ENCODE measurements at places on chromosomes 6 and 20.

DNA sequence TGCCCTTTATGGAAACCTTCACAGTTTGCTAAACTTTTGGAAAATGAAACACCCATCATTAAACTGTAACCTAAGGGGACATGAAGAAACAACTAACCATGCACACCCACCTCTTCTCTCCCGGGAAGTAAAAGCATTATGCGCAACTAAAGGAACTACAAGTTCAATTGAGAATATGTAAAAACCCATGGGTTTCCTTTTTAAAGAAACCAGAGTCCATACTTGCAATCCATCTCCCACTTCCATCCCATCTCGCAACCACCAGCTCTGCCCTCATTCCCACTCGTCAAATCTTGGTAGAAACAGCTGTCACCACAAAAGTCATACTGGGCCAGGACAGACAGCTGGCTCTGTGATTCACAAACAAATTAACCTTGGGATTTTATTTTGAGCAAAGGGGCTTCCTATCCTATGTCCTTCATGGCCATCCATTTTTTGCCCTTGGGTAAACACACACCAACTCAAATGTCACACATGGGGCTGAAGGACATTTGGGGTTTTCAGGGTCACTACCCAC is 81.5 kb downstream of the HAO1 start:
- no peak for DNase-seq

DNA sequence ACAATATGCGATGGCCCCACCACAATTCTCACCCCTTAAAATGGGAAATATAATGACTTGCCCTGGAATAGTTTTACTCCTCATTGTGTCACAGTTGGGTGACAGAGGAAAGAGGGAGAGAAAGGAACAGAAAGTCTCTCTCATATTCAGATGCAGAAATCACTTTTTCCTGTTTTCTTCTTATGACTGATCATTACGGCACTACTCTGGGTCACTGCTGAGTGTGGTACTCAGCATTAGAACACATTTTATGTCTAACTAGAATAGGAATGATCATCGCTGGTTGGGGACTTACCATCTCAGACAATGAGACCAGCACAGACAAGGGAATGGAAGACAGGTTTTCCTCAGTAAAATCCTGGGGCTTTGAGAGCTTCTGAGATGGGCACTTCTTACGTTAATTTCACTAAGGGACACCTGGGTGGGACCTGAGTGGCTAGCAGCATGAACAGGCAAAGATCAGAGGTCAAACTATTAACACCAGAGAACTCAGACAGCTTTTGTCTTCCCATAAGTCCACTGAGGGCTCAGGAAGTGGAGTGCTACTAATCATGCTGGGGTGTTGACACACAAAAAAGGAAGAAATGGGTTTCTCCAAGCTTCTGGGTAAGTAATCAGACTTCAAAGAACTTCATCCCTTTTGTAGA is 54.9 kb upstream of the ARHGAP18 start:
- no peak for DNase-seq

DNA sequence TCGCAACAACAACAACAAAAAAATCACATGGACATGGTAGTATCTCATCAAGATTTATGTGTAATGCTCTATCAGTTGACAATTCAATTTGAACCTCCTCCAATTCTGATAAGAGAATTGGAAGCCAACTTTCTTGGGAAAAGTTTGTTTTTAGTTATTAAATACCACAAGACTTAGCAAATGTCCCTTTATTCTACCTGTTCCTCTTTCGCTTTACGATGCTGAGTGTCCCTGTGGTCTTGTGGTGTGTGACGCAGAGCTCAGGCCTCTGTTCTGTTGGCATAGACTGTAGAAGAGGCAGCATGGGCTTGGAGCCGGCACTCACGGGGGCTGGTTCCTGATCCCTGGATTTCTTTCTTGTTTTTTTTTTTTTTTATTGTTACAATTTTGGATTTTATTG is 76.7 kb downstream of the PSMB1 start:
- no peak for DNase-seq

DNA sequence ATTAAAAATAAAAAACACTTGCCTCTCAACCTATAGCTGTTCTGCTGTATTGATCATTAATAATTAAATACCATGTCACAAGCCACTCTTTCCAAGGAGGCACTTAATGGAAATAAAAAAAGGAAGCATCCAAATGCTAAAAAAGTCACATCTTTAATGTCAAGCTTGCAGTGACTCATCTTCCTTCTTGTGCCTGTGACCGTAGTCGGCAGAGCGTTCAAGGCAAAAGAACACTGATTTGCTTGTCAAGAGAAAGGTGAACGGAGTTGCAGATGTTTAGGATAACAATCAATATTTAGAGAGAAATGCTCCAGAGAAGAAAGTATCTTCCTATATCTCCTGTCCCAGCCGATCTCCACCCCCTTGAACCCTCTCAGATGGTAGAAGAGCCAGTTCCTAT is 341.0 kb upstream of the OPRM1 start:
- DNase-seq = no peak

Measured in RWPE1 (cell line).